ENCODE measurements at places on chromosomes 4 and X. TPM values are rescaled to one million over a fixed set of nuclear protein-coding genes. Genes with fewer than 3 reads are reported as not detected.

Gene ZNF280C
- polyA plus RNA-seq: 7.1 TPM

Gene FRMPD4
- 0.19 TPM for polyA plus RNA-seq

Gene TXK
- polyA plus RNA-seq: 0.50 TPM

Gene MAGED4
- 16.5 TPM for polyA plus RNA-seq

Gene RASSF6
- 0.24 TPM for polyA plus RNA-seq

All from muscle of arm (tissue), 14 donors.